ENCODE measurements at places on chromosomes 2 and 18.

DNA sequence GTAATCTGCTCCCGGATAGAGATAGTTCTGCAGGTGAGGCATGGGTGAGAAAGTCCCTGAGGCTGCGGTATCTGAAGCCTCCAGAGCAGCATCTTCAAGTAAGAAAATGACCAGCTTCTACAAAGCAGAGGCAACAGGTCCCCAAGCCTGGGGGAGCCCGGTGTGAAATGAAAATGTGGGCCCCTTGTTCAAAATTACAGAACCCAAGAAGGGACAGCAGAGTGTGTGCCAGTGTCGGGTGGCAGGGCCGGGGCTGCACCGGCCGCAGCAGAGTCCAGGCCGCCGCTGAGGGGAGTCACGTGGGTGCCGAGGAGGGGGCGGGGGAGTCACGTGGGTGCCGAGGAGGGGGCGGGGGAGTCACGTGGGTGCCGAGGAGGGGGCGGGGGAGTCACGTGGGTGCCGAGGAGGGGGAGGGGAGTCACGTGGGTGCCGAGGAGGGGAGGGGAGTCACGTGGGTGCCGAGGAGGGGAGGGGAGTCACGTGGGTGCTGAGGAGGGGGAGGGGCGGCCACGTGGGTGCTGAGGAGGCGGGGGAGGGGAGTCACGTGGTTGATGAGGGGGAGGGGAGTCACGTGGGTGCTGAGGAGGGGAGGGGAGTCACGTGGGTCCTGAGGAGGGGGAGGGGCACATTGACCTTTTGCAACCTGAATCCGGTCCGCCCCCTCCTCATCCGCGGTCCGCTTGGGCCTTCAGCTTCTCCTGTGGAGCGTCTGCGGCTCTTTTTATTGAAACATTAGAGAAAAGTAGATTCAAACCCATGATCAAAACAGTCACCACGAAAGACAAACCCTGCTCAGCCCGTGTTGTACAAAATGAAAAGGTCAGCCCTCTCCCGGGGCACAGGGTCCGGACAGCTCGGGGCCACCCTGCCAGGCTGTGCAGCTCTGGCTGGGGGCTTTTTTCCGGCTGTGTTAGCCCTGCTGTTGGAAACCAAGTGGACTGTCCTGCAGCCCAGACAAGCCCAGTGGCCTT, 10.4 kb downstream of the COLEC11 start:
- peak; percentile 60 for DNase-seq

GRCh38 chr2:18119883-18120282, 241.4 kb downstream of the KCNS3 start:
- DNase-seq = no peak

DNA sequence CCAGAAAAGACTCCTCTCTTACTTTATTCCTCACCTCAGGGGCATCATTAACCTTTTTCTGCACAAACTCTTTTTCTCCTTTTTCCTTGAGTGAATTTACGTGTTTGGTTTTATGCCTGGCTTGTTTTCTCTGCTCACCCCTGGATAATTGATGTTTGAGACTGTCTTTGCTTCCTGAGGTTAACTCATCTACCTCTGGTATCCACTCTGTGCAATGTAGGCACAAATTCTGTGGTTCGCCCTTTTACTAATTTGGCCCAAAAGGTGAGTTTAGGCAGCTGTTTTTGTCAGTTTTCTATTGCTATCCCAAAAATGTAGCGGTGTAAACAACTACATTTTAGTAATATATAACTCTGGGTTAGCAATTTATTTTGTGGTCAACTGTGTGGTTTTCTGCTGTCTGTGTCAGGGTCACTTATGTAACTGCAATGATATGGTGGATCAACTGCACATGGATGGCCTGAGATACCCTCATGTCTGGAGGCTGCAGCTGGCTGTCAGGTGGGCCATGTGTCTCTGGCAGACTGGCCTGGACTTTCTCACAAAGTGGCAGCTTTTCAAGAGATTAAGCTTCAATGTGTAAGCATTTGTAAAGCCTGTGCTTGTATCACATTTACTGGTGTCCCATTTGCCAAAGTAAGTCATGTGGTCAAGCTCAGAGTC, 329.7 kb downstream of the FSIP2 start:
- DNase-seq = no peak

DNA sequence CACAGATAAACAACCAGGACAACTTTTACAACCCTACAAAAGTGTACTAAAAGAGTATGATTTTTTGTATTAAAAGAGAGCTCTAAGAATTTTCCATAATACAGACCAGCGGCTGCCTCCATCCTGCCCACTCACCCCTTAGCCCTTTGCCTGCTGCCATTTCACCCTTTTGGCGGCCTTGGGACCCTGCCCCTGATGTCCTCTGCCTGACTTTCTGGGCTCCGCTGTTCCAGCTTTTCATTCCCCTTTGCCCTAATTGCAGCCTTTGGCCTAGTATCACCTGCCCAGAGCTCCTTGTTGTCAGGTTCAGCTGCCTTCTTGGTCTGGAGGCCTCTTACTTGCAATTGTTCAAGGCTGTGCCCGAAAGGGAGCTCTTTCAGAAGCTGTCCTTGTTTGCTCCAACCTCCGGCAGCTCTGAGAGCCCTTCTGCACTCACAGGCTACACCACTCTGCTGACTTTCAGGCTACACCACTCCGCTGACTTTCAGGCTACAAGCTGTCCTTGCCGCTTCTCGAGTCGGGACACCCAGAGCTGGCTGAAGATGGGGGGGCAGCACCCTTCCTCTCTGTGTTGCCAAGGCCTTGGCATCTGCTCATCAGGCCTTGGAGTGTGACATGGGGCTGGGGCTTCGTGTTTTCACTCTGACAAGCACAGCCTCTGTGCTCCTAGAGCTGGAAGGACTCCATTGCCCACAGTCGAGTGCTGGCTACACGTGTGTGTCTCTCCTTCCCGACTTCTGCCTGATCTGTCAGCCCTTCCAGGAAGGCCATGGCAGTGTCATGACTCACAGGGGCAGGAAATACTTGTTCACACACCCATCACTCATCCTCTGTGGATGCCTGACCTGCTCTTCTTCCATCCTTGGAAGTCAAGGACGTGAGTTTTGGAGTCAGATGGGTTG, 43.1 kb upstream of the HDAC4 start:
- no peak for DNase-seq

DNA sequence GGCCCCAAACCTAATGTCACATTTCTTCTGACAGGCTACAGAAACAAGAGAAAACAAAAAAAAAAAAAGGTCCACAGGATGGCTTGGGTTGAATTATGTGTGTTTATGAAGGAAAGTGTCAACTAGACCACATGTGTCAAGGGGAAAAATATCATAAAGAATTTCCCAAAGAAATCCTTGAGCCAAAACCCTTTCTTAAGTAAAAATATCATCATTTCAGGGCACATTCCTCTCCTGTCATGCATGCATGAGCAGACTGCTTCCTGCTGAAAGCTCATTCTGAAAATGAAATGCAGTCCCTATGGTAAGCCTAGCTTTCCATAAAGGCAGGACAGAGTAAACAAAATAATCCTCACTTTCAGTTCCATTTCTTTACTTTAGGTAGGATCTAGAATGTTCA, 85.7 kb upstream of the RBBP8 start:
- DNase-seq = no peak

GRCh38 chr18:51438797-51439350, 241.4 kb upstream of the MEX3C start:
- no peak for DNase-seq

GRCh38 chr2:84022810-84023431, 436.2 kb downstream of the SUCLG1 start:
- no peak for DNase-seq

DNA sequence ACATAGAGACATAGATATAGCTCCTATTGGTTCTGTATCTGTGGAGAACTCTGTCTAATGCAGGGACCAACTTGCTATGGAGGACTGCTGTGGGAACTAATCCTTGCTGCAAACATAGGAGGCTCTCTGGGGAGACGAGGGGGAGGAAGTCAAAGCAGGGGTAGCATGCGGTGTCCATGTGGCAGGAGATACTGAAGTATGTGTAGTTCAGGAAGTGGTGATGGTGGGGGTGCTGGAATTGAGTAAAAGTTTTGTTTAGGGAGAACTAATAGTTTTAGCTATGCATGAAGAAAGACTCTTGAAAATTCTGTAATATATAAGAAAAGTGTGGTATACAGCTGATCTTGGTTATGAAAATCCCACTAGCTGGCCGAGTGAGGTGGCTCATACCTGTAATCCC, 62.0 kb downstream of the ANKRD44 start:
- DNase-seq = peak; percentile 34

DNA sequence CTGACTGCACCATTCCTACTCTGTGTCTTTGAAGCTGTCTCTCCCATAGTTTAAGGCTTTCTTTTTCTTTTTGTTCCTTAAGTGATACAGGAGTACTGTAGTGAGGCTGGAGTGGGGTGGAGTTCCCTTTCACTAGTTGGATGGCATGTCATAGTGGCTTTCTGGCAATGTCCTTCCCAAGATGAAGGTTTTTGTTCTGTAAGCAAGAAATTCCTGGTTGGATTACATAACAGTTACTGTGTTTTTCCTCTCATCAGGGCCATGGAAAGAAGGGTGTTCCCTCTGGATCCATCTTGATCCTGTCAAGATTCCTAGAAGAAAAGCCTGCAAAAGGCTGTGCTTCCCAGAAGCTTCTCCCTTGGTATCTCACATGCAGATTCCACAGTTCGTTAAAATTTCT, 84.2 kb downstream of the ACKR3 start:
- no peak for DNase-seq

- DNase-seq = no peak
These were observed 9.7 kb upstream of the SKOR2 start for GRCh38 chr18:47260924-47261701.

- peak; percentile 61 for DNase-seq
These were observed 36.8 kb downstream of the MOGAT1 start for GRCh38 chr2:222708274-222708710.

GRCh38 chr2:149926149-149926548, 338.6 kb upstream of the MMADHC start:
- DNase-seq = no peak

DNA sequence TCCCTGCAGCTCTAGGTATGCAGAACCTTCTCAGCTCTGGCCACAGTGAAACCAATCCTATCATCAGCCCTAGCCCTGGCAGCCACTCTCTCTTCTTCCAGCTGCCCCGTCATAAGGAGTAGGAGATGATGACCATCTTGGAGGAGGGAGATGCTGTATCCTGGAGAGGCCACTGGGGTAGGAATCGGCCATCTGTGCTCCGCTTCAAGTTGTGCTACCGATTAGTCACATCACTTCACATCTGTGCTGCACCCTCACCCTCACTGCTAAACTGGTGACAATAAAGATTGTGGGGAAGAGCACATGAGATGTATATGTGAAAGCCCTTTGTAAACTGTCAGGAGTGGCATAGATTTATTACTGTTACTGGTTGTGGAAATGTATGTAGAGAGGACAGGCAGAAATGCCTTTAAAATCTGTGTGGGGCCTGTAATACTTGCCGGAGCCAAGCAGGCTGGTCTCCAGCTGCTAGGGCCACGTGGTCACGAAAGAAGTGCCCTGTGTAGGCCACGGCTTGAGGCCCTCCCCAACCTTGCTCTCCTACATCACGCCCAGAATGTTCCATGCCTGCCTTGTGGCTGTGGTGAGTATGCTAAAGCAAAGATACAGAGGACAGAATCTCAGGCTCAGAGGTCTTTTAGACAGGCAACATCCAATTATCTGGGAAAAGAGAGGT, 236.8 kb downstream of the CLIP4 start:
- DNase-seq = no peak

GRCh38 chr2:27281855-27282559, at the start of gene TRIM54:
Gene TRIM54, plus strand, starts transcription at chr2:27282429. Its CDS starts 303 bp downstream, at chr2:27282732.
- DNase-seq = no peak

DNA sequence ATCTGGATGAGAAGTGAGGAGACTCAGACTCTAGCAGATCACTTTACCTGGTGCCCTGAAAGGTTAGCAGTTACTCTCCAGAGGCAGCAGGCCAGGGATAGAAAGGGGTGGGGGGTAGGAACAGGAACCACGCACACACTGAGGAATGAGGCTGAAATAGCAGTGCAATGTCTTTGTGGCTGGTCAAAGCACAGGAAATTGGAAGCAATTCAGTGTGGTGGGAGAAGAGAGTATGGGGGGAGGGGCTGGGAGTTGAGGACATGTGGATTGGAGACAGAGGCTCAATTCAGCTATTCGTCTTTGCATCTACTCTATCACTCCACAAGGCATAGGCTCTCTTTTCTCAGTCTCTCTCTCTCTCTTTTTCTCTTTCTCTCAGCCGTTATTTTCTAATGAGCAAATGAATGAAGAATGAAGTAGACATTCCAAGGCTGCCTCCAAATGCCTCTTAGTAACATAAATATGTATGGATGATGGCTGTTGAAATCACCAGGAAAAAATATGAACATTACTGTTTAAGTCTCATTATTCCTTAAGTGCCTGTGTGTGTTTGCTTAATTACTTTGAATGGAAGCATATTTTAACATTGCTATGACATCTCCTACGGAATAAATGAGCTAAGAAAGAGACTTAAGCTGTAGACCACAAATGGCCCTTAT, 979.4 kb downstream of the TSN start:
- no peak for DNase-seq

DNA sequence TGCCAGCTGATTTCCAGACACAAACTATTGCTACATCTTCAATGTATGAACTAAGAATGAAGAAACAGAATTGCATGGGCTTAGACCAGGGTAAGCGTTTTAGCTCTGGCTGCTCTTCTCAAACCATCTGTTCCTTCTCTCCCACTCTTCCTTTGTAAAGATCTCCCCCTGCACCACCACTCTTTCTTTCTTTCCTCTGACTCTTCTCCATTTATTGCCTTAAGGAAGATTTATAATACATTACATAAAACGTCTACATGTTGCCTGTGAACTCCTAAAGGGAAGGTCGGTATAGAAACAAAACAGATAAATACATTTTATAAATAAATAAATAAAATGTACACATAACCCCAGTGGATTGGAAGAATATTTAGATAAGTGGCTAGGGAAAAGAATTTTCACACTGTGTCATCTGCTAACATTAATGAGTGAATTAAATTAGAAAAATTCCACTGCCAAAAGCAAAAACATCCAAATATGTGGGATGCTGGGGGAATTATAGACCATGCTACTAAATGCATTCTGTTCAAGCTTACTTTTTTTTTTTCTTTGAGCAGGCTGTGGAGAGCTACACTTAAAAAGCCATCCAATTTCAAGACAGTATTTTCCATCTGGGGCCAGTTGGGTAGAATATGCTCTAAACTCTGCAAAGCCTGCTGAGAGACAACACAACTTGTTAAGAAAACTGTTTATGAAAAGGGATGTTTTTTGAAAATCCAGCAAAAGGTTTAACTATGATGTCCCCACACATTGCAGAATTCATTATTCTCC, 41.5 kb downstream of the NCKAP5 start:
- DNase-seq = no peak

GRCh38 chr2:85718885-85719492, 24.8 kb downstream of the GNLY start:
- no peak for DNase-seq

All from CD4-positive, alpha-beta T cell treated with Interleukin-6 at 100 ng/mL for 8 hours (primary cell).